ENCODE measurements at places on chromosomes 2 and 18.

DNA sequence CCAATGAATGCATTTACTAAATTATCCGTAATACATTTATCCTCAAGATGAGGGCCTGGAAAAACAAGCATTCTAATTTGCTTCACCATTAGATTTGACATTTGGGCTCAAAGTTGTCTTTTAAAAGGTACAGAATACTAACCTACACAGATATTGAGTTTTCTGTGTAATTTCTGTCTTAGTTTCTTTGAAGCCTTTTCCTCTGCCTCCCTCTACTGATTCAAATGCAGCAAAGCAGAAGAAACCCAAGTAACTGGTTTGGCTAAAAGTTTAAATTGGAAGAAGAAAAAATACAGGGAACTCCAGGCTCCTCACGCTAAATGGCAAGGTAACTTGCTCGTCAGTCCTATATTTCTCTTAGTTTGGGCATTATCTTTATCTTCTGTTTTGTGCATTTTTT, 53.3 kb upstream of the SLC5A7 start:
- DNase-seq: no peak

- no peak for DNase-seq
Observed at GRCh38 chr2:42693013-42693615, 70.8 kb downstream of the OXER1 start.

- no peak for DNase-seq
Observed at GRCh38 chr2:103734911-103735310, 973.1 kb downstream of the TMEM182 start.

GRCh38 chr18:38664929-38665328, 1099.3 kb upstream of the CELF4 start:
- DNase-seq: no peak

DNA sequence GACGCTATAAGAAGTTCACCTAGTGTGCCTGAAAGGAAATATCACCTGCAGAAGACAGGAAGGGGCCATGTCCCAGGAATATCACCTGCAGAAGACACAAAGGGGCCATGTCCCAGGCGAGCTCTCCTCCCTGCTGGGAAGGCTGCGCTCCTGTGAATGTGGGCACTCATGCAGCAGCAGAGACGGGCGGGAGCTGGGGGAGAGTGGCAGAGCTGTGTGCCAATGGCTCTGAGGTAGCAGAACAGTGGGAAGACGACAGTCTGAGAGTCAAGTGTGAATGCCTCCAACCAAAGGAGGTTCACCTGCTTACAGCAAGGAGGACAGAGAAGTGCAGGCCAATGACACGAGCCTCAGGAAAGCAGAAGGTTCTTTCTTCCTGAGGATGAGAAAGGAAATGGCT, 117.9 kb upstream of the SALL3 start:
- DNase-seq: no peak

DNA sequence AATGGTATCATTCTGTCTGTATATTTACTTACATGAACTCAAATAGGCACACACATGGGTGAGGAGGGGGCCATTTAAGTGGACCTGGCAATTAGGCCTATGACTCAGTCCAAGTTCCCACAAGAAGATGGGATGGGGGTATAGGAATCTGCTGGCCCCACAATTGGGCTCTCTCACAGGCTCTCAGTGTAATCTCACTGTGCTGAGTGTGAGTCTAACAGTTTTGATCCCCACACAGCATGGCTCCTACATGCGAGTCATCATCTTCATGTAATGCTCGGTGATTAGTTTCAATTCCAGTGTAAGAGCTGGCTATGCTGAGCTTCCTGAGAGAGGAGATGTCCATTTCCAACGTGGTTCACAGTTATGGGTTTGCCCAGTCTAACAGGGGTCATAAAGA, 114.0 kb downstream of the GATA6 start:
- no peak for DNase-seq

- DNase-seq: no peak
Observed at GRCh38 chr2:207978177-207978948, 47.0 kb downstream of the PLEKHM3 start.

GRCh38 chr18:55244546-55244945, 285.3 kb upstream of the CCDC68 start:
- DNase-seq: no peak

DNA sequence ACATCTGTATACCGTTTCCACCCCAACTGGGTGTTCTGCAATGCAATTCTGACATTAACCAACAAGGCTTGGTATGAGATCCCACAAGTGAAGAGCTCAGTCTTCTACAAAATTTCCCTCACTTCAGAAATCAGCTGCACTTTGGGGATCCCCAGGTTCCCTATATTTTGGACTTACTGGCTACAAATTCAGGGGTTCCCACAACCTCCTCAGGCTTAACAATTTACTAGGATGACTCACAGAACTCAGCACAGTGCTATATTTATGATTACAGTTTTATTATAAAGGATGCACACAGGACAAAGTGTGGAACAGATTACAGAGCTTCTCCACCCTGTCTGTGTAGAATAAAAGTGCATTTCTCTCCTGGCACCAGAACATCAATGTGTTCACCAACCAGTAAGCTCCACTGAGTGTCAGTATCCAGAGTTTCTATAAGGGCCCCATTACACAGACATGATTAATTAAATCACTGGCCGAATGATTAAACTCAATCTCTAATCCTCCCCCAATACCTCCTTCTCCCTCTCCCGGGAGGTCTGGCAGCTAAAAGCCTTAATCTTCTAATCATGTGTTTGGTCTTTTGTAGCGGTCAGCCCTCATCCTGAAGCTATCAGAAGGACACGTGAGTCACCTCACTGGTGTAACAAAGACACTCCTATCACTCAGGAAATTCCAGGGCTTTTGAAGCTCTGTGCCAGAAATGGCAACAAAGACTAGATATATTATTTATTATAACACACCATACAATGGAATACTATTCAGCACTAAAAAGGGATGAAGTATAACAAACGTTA, 84.6 kb downstream of the SLC66A3 start:
- DNase-seq: no peak

DNA sequence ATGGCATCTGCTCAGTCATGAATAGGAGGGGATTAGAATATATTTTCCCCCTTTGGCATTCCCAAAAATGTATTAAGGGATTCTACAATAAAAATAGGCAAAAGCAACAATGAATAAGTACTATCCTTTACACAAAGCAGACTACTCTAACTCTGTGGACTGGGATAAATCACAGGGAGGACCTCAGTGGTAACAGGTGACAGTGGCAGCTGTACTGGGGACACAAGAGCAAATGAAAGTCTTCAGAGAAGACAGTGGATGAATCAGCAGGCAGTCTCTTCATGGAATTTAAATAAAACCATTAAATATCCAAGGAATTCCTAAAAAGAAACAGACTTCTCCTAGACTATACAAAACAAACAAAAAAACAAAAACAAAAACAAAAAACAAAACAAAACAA, 4.8 kb downstream of the CDH7 start:
- no peak for DNase-seq

Measured in activated T-helper 1 cell treated with anti-CD3 and anti-CD28 coated beads, Interleukin-2, amount 50 U/mL, for 16 hours (primary cell).